Suprapubic skin (tissue), 4 donors: ENCODE measurements at places on chromosomes 11 and 22. TPM values are rescaled to one million over a fixed set of nuclear protein-coding genes. Genes with fewer than 3 reads are reported as not detected.
A peak's percentile ranks its signal among the peaks of the same experiment; 100 is the strongest.

- no peak for DNase-seq
Measured at GRCh38 chr11:113405724-113406478, 18.3 kb downstream of the ANKK1 start.

GRCh38 chr11:10451426-10452116, 3.5 kb upstream of the AMPD3 start:
- DNase-seq = no peak

- no peak for DNase-seq
Measured at GRCh38 chr22:40498420-40499208, 128.2 kb downstream of the SGSM3 start.

DNA sequence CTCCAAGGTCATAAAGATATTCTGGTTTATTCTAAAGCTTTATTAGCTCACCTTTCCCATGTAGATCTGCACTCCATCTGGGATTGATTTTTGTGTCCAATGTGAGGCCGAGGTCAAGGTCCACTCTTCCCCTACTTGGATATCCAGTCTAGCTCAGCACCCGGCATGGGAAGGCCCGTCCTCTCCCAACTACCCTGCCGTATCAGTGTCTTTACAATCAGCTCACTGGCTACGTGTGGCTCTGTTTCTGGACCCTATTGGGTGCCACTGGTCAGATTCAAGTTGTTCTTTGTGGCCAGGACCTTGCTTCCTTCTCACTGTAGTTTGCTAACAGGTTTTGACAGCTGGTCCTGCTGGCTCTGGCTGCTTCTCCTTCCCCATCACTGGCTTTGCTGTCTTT, 30.9 kb downstream of the KCNQ1OT1 start:
- peak; percentile 54 for DNase-seq

GRCh38 chr11:76690736-76691135, 20.2 kb upstream of the LRRC32 start:
- no peak for DNase-seq

DNA sequence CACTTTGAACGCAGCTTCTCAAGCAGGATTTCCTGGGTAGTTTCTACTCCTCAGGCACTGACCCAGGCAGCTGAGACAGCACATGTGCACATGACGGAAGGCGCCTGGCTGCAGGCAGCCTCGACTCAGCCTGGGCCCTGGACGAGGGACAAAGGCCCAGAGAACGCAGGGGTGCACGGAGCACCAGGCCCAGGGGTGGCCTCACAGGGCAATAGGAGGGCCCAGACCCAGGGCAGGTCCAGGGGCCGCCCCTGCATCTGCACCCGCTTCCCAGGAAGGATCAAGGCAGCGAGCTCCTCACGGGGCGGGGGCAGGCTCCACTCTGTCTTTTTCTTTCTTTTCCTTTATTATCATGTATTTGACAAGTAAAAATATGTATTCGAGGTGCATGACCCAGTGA, 208.4 kb downstream of the BRD1 start:
- DNase-seq = no peak

GRCh38 chr22:29167032-29167911, 38.4 kb upstream of the EMID1 start:
- peak; percentile 25 for DNase-seq

DNA sequence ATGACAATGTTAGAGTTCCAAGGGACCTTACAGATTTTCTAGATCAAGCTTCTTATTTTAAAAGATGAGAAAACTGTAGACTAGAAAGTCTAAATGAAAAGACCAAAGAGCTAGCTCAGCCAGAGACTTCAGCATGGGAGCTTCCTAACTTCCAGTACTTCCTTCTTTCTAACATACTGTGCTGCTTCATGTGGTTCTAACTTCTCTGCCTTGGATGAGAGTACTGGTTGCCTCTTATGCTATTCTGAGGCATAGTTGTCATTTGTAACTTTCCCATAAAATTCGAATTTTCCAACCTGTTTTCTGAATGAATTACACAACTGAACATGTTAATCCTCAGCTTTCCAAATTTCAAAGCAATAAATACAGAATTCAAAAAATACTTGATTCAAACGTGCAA, 1.8 kb downstream of the MTMR2 start:
- DNase-seq = no peak

DNA sequence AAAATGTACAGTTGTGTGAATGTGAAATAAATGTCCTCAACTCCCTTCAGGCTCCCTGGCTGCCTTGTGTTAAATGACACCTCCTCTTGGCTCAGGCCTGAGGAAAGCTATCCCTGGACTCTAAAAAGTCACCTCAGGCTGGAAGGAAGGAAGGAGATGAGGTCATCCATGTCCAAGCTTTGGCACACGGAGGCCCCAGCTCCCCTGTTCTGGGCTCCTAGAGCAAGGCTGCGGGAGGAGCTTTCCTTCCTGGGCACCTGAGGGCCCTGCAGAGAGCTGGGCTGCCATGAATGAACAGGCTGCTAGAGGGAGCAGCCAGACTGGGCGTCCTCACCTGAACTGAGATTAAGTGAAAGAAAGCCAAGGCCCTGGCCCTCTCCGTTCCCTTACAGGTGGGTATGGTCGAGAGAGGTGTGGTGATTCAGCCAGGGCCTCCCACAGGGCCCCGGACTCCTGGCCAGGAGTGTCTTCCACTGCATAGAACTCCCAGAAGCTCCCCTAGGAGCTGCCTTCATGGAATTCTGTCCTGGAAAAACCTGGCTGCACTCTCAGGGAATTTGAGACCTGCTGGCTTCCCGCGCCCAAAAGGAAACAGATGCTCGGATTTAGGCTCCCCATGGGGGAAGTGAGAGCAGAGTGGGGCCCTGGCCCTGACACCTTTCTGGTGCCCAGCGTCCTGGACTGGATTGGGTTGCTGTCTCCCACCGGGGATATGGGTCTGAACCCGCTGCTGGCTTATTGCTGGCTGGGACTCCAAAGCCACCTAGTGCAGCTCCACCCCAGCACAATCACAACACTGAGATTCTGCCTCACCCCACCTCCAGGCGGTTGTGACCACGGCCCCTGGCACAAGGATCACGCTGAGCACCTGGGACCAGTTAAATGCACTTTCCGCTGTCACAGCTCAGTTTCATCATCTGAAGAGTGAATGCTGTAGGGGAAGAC, 22.2 kb downstream of the MYBPC3 start:
- DNase-seq = no peak

Gene TP53AIP1
- total RNA-seq = 19.2 TPM

Gene CENPM
- 8.8 TPM for total RNA-seq

Gene ARHGAP20
- total RNA-seq = 1.6 TPM

Gene MS4A6E
- total RNA-seq = not detected

Gene OR5M3
- total RNA-seq = not detected
